ENCODE measurements at places on chromosomes 2 and 18.

GRCh38 chr2:9739531-9739964 lies 103.7 kb upstream of the TAF1B start:
- DNase-seq = peak; percentile 34

DNA sequence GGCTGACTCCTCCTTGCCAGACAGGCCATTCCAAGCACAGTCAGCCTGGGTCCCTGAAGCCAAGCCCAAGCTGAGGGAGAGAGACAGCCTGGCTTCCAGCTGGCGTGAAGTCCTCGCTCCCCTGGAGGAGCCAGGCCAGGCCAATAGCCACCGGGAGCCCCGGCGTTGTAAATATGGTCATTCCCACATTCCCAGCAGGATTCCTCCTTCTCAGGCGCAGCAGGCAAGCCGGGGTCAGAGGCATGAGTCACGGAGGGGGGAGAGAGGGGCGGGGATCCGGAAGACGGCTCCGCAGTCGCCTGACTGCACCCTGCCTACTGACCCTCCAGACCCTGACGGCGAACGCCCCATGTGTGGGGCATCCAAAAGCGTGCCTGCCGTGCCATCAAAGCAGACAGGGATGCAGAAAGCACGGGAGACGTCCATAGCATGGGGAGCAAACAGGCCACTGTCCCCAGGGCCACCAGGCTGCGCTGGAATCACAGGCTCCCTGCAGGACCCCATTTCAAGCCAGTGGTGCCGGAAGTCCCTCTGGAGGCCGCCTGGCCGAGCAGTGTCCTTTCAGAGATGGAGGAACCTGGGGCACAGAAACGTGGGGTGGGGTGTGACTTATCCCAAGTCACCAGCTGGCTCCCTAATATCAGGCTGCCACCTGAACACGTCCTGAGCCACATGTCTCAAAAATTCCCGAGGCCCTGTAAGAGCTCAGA lies 48.2 kb downstream of the TWIST2 start:
- peak; percentile 96 for DNase-seq

GRCh38 chr2:237892478-237892877 lies 33.1 kb downstream of the RAMP1 start:
- no peak for DNase-seq

- no peak for DNase-seq
Measured at GRCh38 chr18:3347286-3347803, 85.4 kb downstream of the MYL12B start.

DNA sequence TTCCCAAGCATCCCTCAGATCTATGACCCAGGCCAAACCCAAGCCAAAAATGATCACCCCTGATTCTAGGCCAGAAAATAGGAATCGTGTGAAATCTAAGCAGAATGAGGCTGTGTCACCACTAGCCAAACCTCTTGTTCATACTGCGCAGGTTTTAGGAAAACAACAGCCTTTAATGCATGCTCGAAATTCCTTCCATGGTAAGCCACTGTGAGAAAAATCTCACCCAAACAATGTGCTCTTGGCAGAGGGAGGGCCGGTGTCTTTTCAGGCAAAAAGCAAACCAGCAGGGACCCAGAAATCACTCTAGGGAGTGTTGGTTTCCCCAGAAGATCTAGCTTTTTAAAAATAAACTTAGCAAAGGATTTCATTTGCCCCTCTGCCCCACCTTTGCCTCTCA lies 71.2 kb upstream of the FOSL2 start:
- no peak for DNase-seq

DNA sequence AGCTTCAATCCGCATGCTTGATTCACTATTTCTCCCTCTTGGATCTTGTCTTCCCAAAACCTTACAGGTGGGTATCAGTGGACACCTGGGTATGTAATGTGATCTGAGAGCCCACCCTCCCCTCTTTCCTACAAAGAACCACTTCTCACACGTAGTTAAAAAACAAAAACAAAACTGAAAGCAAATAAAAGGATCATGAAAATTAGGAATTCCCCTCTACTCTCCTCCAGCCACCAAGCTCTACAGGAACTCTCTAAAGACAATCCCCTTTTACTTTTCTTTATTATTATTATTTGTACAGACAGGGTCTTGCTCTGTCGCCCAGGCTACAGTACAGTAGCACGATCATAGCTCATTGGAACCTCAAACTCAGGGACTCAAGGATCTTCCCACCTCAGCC lies 40.8 kb upstream of the MYO1B start:
- no peak for DNase-seq

GRCh38 chr2:60818272-60818671 lies 62.2 kb downstream of the PAPOLG start:
- DNase-seq = peak; percentile 17

GRCh38 chr2:47724221-47724981 lies 58.5 kb upstream of the MSH6 start:
- DNase-seq = no peak

DNA sequence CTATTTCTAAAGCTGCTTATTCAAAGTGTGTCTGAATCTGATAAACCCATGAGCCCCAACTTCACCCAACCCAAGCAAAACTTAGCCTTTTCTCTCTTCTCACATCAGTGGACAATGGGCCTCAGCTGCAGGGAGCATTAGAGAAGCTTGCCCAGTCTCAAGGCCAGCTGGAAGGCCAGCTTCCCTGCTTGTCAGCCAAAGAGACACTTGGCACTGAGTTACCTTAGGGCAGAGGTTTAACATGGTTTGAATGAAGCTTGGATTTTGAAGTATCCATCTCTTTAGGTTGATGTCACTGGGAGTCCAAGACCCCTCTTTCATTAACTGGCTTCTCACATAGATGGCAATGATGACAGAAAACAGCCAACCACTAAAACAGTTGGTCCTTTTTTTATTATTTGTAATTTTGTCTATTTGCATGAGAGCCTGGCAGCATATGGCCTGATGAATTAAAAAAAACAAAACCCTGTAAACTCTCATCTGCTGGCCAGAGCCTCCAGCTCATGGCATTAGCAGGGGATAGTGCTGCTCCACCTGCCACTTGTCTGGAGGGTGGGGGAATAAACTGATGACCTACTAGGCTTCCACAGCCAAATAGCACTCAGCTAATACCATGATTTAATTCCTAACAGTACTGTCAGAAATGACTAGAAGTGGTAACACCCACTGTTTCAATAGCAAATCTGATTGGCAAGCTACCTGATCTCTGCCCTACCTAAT lies 137.0 kb downstream of the UBE2E3 start:
- no peak for DNase-seq

- DNase-seq = no peak
Measured at GRCh38 chr2:105870062-105870461, 125.3 kb downstream of the NCK2 start.

DNA sequence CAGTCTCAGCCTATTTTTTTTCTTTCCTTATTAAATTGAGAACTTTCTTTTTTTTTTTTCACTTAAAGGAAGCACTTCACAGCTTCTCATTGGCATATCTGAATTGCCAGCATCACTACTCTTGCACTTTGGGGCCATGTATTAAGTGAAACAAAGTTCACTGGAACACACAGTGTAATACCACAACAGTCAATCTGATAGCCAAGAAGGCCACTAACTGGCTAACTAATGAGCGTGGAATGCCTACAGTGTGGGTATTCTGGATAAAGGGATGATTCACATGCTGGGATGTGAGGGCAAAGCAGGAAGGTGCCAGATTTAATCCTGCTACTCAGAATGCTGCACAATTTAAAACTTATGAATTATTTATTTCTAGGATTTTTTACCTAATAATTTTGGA lies 11.7 kb upstream of the C18orf63 start:
- DNase-seq = peak; percentile 57

DNA sequence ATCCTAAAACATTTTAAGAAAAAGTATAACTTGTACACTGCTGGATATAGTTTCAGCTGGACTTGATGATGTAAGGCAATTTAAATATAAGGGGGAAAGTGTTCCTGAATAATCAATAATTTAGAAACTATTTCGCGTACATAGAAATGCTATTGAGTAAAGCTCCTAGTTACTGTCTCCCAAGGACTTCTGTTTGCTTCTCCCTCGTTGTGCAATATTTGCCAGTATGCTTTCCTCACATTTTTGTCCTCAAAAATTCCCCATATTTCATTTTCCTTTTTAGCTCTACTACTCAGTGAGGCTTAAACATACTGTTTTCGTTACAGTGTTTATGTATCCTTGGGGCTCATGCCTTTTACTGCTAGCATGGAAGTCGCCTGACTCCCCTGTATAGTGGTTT lies 36.9 kb downstream of the ATP9B start:
- no peak for DNase-seq

DNA sequence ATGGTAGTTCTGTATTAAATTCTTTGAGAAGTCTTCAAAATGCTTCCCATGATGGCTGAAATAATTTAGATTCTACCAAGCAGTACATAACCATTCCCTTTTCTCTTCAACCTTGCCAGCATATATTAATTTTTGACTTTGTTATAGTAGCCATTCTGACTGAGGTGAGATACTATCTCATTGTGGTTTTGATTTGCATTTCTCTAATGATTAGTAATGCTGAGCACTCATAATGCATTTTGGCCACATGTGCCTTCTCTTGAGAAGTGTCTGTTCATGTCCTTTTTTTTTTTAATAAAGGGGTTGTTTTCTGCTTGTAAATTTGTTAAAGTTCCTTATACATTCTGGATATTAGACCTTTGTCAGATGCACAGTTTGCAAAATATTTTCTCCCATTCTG lies 173.9 kb downstream of the CALCRL start:
- DNase-seq = no peak

GRCh38 chr2:70356941-70357683 lies 55.2 kb upstream of the FAM136A start:
- no peak for DNase-seq

- DNase-seq = no peak
Measured at GRCh38 chr18:39781565-39781964, 2173.5 kb upstream of the PIK3C3 start.

DNA sequence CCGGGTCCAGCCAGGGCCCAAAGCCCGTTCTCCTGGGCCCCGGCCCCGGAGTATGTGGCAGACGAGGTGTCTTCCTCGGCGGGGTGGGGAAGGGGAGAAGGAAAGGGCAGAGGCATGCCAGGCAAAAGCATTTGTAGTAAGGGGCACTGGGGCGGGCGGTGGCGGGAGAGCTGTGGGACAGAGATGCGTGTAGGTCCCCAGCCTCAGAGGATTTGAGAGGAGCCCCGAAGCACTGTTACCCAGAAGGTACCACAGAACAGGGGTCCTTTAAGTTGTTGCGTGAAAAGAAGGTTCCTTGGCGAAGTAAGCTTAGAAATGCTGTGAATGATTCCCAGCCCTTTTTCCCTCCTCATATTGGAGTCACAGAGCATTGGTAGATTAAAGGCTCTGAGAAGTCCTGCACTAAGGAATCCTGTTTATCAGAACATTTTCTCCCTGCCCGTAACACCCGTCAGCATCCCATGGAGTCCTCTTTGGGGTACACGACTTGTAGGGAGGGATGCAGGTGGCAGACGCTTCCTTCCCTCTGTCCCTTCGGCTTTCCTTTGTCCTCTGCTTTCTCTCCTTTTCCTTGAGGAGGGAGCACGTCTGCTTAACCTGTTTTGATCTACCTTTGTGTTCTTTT lies 12.5 kb downstream of the GAREM2 start:
- no peak for DNase-seq

DNA sequence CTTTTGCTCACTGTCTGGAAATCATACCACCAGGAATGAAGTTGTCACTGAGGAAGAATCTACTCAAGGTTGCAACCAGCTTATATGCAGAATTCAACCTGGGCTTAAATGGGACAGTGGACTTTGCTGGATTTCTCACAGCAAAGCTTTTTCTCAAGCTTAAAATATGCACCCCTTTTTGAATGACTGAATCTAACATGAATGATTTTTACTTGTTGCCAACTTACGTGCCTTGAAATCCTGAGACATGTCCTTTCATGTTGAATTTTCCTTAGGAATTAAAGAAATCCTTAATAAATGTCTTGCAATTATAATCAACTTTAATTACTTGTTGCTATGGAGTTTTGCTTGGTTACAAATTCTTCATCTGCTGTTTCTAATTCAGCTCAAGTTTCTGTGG lies 57.4 kb downstream of the SPP2 start:
- DNase-seq = no peak

GRCh38 chr2:209988010-209988409 lies 14.4 kb upstream of the RPE start:
- DNase-seq = no peak

DNA sequence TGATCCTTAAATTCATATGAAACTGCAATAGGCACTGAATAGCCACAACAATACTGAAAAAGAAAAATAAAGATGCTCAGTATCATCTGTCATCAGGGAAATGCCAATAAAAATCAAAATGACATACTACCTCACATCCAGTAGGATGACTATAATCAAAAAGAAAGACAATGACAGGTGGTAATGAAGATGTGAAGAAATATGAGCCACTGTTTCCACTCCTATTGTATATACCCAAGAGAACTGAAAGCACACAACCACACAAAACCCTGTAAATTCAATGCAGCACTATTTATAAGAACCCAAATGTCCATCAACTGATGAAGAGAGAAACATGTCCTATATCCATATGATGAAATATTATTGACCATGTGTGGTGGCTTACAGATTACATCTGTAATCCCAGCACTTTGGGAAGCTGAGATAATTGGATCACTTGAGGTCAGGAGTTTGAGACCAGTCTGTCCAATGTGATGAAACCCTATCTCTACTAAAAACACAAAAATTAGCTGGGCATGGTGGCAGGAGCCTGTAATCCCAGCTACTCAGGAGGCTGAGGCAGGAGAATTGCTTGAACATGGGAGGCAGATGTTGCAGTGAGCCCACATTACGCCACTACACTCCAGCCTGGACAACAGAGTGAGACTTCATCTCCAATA lies 39.9 kb downstream of the MAP3K2 start:
- DNase-seq = no peak

GRCh38 chr2:74513605-74514367 lies 464 bp upstream of the TLX2 start:
- no peak for DNase-seq

DNA sequence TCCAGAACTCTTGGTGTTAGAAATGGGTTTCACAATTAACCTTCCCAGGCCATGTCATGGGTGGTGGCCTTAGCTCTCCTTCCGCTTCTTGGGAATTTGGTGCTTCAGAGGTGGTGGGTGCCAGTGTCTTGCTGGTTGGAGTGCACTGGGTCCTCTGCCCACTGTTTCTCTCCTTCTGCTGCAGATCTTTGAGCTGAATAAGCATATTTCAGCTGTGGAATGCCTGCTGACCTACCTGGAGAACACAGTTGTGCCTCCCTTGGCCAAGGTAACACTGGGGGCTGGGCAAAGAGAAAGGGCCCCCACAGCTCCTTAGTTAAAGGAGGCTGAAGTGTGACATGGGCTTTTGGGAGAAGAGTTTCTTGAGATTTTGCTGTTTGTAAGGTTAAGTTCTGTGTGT lies 32.0 kb upstream of the PRLH start:
- no peak for DNase-seq

Measured in foreskin fibroblast (primary cell).